Cerebellar cortex (tissue), 1 donor: ENCODE measurements at places on chromosomes 3 and 15.
A peak's percentile ranks its signal among the peaks of the same experiment; 100 is the strongest.

DNA sequence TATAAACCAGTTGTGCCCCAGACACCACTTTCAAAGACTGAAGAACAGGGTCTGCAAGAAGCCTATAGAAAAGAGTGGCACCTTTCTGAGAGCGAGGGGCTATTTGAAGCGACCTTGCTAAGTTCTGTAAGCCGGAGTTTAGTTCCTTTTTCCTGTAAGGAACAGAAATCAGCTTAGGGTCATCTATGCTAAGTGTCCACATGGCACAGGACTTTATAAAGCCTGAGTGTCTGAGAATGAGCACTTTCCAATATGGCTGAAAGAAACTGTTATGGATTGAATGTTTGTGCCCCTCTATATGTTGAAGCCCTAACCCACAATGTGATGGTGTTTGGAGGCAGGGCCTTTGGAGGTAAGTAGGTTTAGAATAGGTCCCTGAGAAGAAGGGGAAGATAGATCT, 4.0 kb upstream of the A4GNT start:
- DNase-seq = no peak

- DNase-seq = no peak
Measured at GRCh38 chr3:191420771-191421170, 40.2 kb upstream of the PYDC2 start.

- DNase-seq = no peak
Measured at GRCh38 chr15:97114900-97115760, 784.6 kb downstream of the NR2F2 start.

DNA sequence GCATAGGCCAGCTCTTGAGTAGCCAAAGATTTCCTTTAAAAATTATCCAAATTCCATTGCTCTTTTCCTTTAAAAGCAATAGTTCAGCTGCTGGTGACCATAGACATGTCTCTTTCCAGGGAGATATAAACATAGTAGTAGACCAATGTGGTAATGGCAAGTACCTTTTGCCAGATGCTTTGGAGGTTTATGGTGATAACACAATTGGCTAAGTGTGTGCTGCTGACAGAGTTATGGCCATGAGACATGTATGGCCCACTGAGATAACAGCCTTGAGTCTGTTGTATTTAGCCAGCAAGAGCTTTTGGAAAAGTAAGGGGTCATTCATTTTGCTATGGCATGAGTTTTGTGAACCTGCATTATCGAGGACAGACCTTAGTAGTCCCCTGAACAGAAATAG, 1146.8 kb downstream of the TUSC7 start:
- no peak for DNase-seq

- no peak for DNase-seq
Measured at GRCh38 chr15:38509152-38509551, 55.2 kb downstream of the FAM98B start.

- no peak for DNase-seq
Measured at GRCh38 chr15:64894395-64895056, 17.2 kb upstream of the ANKDD1A start.

- DNase-seq = no peak
Measured at GRCh38 chr15:57595011-57595866, 3.5 kb downstream of the MYZAP start.

GRCh38 chr15:100785181-100786138, 94.2 kb upstream of the ALDH1A3 start:
- no peak for DNase-seq

- no peak for DNase-seq
Measured at GRCh38 chr3:23624305-23624704, 181.4 kb upstream of the UBE2E1 start.

GRCh38 chr3:170003881-170004356, 33.9 kb upstream of the GPR160 start:
- DNase-seq = no peak

- DNase-seq = no peak
Measured at GRCh38 chr15:84755736-84756527, 7.5 kb downstream of the ZNF592 start.

- DNase-seq = no peak
Measured at GRCh38 chr15:66356077-66356358, 467 bp downstream of the TIPIN start.

DNA sequence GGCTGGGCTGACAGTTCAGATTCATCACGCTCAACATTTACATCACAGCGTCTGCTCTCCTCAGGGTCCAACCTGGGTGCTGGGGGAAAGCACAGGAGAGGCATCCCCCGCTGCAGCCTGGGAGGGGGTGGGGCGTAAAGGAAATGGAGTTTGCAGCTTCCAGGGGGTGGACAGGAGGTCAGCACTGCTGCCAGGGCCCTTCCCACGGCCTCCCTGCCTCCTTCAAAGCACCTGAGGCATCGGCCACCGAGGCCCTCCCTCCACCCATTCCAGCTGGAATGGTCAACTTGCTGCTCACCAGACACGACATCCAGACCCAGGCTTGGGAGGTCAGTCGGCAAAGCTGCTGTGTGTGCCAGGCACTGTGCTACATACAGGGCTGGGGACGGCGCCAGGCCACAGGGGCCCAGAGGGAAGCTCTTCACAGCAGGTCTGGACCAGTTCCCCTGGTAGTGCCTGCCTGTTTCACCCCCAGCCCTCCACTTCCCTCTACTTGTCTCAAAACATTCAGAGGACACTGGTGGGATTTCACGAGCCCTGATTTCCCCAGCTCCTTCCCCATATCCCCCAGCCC, 120.7 kb downstream of the ANP32A start:
- peak; percentile 34 for DNase-seq

- DNase-seq = peak; percentile 83
Measured at GRCh38 chr3:56251343-56251945, 216.8 kb downstream of the ERC2 start.

DNA sequence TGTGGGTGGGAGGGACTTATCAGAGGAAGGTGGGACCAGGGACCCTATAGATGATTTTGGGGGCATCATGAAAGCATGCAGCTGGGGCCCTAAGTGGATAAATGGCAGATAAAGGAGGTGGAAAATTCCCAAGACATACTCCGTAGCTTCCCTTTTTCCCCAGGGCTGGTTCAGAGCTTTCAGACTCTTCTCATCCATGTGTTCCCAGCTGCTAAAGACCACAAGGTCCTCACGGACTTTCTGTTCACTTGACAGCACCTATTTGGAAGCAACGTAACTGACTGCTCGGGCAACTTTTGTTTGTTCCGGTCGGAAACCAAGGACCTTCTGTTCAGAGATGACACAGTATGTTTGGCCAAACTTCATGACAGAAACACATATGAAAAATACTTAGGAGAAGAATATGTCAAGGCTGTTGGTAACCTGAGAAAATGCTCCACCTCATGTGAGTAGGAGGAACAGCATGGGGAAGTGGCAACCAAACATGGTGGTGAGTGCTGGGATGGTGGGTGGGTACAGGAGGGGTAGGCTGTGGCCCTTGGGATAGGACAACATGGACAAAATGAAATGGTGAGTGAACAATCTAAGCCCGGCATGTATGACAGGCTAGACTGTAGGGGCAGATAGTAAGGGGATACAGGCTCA, 28.7 kb upstream of the SRPRB start:
- no peak for DNase-seq

GRCh38 chr15:90930861-90931574, 1.3 kb downstream of the HDDC3 start:
- DNase-seq = peak; percentile 35

DNA sequence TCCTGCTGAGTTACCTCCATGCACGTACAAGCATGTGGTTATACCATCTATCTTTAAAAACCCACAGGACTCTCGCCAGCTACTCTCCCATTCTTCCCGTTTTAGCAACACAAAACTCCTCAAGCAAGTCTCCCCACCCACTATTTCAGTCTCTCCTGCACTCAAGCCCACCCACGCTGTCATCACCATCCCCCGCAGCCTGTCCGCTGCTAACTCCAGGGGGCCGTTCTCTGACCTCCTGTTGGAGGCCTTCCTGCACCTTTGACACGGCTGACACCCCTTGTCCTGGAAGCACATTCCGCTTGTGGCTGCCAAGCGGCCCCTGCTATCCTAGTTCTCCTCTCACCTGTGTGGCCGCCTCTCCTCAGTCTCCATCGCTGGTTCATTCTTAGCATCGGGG, 7.5 kb upstream of the PCSK6 start:
- no peak for DNase-seq

- no peak for DNase-seq
Measured at GRCh38 chr15:39340903-39341645, 239.8 kb upstream of the THBS1 start.

DNA sequence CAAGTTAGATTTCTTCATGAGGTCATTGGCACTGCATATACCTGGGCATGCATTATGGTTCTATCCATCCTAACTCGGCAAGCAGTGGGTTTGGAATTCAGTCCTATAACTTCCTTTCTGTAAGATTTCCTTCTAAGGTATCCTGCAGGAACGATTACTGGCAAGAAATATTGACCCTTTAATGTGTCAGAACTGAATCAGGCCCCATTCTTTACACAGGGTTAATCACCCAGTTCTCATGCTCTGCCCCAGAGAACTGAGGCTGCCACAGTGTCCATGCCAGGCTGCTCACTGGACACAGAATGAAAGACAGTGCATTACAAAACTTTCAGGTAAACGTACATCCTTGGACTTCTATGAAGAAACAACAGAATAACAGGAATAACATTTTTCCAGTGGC, 108.9 kb downstream of the RPL22L1 start:
- DNase-seq = no peak

DNA sequence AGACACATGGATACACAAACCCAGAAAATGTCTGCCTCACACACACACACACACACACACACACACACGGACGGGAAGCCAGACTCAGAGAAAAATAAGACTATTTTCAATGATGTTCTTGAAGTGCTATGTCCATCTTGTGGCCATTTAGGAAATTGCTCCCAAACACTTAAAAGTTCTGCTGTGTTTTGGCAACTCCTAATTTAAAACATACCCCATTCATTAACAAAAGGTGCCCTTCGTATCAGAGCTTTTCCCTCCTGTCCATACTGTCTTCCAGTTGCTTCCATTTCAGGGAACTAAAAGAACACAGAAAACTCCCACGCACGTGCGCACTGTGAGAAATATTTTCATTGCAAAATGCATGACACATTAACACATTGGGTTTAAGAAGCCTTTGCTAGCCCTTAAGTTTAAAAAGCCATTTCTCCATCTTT, 44.6 kb downstream of the SLC12A1 start:
- DNase-seq = peak; percentile 62

- no peak for DNase-seq
Measured at GRCh38 chr15:65209701-65210643, 1.3 kb downstream of the CILP start.

DNA sequence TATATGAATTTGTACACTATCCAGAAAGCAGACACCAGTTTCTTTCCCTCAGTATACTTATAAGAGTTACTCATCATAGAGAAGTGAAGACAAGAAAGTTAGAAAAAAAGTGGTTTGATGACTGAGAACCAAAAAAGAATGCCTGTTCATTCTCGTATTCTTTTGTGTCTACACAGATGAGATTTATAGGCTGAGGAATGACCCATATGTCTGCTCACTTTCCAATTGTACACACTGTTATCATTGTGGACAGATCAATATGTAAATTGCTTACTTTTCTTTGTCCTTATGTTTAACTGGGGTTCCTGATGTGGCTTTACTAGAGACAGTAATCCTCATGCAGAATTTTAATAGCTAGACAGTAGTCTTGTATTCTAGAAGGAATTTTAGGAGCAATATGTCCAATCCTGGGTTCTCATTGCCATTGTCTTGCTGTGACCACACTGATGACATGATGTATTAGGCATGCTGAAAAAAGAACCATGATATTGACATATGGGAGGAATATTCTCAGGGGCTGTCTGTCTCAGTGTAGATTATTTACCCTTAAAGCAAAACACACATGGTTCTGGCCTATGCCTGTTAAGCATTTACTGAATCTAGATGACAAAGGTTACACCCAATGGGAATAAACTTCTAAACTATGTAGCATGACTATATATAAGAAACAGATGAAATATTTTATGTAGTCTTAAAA, 669.7 kb downstream of the ROBO1 start:
- no peak for DNase-seq
